Effector memory CD4-positive, alpha-beta T cell (primary cell): ENCODE measurements at places on chromosomes 1 and 21.

GRCh38 chr1:215095524-215095923 is 13.0 kb downstream of the KCNK2 start:
- no peak for DNase-seq
- no peaks in the 10 kb centered on the region for H3K4me1 ChIP-seq
- no peak overlapping the region for H3K27ac ChIP-seq
- no peaks in the 10 kb centered on the region for H3K36me3 ChIP-seq
- H3K27me3 ChIP-seq: no peaks in the 10 kb centered on the region

GRCh38 chr1:167564612-167565270 is 11.2 kb upstream of the CREG1 start:
- no peak overlapping the region for H3K27ac ChIP-seq
- no peaks in the 10 kb centered on the region for H3K27me3 ChIP-seq
- no peaks in the 10 kb centered on the region for H3K4me1 ChIP-seq
- no peak for DNase-seq

- no peak overlapping the region for H3K27ac ChIP-seq
- H3K27me3 ChIP-seq: no peaks in the 10 kb centered on the region
- no peaks in the 10 kb centered on the region for H3K4me1 ChIP-seq
- no peaks in the 10 kb centered on the region for H3K36me3 ChIP-seq
Measured at GRCh38 chr1:20070357-20070756, 363 bp downstream of the PLA2G5 start.

DNA sequence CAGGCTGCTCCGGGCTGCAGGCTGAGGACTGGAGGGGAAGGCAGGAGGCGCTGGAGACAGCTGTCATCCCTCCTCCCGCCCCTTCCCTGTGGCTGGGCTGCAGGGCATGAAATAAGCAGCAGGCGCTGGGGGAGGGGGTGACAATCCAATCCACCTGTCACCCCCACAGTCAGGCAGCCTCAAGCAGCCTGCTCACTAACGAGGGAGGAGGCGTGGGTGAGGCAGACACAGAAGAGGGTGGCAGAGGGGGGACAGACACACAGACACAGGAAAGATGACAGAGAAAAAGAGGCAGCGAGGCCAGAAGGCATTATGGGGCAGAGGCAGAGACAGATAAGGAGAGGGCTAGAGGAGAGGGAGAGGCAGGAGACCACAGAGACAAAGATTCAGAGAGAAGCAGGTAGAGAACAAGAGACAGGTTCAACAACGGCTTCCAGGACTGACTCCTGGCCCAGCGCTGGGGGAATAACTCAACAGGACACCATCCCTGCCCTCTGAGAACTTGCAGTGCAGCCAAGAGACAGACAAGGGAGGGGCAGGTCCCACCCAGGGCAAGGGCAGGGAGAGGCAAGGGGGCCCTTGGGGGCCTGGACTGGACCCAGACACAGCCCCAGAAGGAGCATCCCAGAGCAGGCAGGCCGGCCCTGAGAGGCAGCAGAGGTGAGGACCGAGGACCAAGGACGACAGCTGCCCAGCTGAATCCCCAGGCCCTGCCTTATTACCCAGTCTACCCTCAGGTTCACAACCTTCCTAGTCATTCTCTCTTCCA is 11.2 kb downstream of the MEF2D start:
- DNase-seq: peak; percentile 24
- peak overlapping the region; percentile 58 for H3K27ac ChIP-seq
- peaks cover 71% of the 10 kb centered on the region for H3K4me1 ChIP-seq
- no peaks in the 10 kb centered on the region for H3K27me3 ChIP-seq
- H3K36me3 ChIP-seq: no peaks in the 10 kb centered on the region

DNA sequence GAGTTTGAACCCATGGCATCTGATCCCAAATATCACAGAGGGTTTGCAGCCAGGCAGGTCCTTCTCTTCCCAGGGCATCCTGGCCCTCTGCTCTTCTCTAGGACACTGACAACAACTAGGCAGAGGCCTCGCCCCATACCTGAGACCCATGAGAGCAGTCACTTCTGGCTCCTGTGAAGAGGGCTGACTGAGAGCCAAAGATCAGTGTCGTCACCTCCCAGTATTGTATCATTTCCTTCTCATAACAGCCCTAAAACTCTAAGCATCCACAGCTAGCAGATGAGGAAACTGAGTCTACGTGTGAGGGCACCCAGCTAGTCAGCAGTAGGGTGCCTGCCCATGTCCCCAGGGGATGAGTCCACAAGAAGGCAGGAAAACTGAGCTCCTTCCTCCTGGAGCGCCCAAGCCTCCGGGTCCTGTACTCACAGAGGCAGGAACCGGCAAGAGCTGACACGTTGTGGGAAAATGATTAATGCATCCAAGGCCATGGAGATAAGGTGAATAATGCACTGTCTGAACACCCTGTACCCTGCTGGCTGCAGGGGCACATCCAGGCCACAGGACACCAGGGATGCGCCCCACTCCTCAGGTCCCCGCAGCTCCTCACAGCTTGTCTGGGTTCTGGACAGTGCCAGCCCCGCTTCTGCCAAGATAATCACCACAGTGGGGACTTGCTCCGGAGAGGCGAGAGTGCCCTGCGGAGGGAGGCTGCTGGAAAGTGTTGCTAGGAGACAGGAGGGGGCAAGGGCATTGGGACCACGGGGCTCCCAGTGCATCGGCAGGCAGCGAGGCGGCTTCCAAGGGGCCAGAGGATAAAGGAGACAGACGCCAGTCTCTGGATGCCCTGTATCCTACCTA is 340.0 kb downstream of the NPHP4 start:
- H3K4me1 ChIP-seq: no peaks in the 10 kb centered on the region
- H3K36me3 ChIP-seq: no peaks in the 10 kb centered on the region
- DNase-seq: no peak
- H3K27me3 ChIP-seq: no peaks in the 10 kb centered on the region
- no peak overlapping the region for H3K4me3 ChIP-seq

- H3K4me3 ChIP-seq: no peak overlapping the region
- H3K27me3 ChIP-seq: no peaks in the 10 kb centered on the region
- H3K4me1 ChIP-seq: no peaks in the 10 kb centered on the region
- no peak for DNase-seq
Measured at GRCh38 chr1:238892612-238893011, 493.8 kb upstream of the CHRM3 start.

DNA sequence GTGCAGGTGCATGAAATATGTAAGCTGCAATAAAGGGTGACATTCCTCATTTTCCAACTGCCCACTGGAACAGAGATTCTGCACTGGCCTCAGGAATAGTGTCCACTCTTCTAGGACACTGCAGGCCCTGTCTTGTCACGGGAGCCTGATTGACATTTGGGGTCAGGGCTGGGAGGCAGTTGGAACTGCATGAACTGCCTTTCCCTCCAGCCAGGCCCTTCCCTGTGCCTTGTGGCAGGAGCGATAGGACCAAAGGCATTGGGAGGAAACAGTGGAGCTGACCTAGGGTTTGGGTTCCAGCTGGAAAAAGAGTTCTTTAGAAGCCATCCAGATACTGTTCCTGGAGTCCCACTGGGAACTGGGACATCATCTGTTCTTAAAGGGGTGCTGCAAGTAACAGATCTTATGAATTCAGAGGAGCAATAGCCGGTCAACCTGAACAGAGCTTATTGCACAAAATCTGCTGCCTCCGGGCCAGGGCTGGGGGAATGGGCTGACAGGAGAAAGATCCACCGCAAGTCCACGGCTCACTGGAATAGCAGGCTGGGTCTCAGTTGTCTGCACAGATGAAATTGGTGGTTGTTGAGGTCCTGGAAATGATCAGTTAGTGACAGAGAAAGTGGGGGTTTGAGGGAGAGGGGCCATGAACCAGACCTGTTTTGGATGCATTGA is 451.7 kb downstream of the CAMTA1 start:
- H3K27ac ChIP-seq: no peak overlapping the region
- H3K4me1 ChIP-seq: no peaks in the 10 kb centered on the region
- DNase-seq: no peak
- no peak overlapping the region for H3K4me3 ChIP-seq
- H3K27me3 ChIP-seq: no peaks in the 10 kb centered on the region
- no peaks in the 10 kb centered on the region for H3K36me3 ChIP-seq

DNA sequence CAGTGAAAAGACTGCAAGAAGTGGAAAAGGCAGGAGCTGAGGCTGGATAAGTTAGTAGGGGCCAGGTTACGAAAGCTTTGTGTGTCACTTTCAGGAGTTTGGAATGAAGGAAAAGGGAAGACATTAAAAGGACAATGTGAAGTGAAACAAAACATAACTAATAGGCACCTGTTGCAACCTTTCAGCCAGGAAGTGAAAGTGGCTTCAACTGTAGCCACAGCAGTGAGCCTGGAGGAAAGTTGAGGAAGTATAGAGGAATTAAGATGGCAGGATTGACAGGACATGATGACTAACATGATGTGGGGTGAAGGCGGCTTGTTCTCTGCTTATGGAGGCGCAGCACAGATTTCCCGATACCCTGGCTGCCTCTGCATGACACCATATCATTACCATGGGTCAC is 68.9 kb downstream of the C4BPA start:
- no peak overlapping the region for H3K27ac ChIP-seq
- DNase-seq: no peak
- H3K4me3 ChIP-seq: no peak overlapping the region
- H3K36me3 ChIP-seq: no peaks in the 10 kb centered on the region
- H3K4me1 ChIP-seq: no peaks in the 10 kb centered on the region

DNA sequence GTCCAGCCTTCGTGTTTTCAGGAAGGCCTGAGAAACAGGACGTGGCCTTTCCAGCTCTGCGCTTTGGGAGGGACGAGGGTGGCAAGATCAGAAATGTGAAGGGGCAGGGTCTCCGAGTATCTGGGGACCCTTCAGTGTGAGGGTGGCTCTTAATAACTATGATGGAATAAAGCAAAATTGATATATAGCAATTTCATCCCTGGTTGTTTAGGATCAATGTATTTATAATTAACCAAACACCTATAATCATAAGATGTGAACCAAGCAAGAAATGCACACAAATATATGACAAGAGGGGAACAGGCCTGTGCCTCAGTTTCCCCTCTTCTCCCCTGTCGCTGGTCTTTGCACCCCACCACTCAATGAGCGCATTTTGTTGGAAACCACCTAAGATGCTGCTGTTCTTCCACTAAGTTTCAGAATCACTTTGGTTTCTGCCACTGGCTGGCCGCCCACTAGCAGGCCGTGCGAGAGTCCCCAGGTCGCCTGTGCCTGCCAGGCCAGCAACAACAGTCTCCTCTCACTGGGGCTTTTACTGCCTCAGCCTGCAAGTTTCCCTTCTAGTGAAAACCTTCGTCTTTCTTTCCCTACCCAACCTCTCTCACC is 36.6 kb downstream of the UBASH3A start:
- no peaks in the 10 kb centered on the region for H3K27me3 ChIP-seq
- no peak overlapping the region for H3K4me3 ChIP-seq
- H3K4me1 ChIP-seq: no peaks in the 10 kb centered on the region
- peak overlapping the region; percentile 38 for H3K27ac ChIP-seq
- peaks cover 82% of the 10 kb centered on the region for H3K36me3 ChIP-seq
- DNase-seq: no peak

- no peaks in the 10 kb centered on the region for H3K36me3 ChIP-seq
- H3K4me1 ChIP-seq: no peaks in the 10 kb centered on the region
- DNase-seq: no peak
- no peaks in the 10 kb centered on the region for H3K27me3 ChIP-seq
- no peak overlapping the region for H3K4me3 ChIP-seq
- no peak overlapping the region for H3K27ac ChIP-seq
Measured at GRCh38 chr1:37394574-37395464, 79.6 kb upstream of the ZC3H12A start.

GRCh38 chr1:112985123-112985522 is 29.1 kb upstream of the SLC16A1 start:
- H3K36me3 ChIP-seq: no peaks in the 10 kb centered on the region
- DNase-seq: no peak
- no peak overlapping the region for H3K4me3 ChIP-seq
- H3K27me3 ChIP-seq: no peaks in the 10 kb centered on the region

DNA sequence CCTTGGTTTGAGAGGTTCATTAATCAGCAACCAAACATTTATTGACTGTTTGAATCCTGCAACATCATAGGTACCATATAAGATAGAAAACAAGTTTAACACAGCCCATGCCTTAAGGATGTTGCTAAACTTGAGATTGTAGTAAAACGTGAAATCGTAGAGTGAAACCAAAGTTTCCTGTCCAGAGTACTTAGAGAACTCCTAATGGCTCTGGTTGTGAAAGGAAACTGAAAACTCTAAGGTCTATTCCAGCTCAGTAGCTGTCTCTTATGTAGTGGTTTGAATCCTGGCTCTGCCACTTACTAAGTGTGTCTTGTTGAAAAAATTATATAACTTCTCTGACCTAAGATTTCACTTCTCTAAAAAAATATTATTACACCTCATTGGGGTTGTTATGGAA is 310.9 kb downstream of the NTNG1 start:
- H3K27ac ChIP-seq: no peak overlapping the region
- H3K4me3 ChIP-seq: no peak overlapping the region
- no peaks in the 10 kb centered on the region for H3K27me3 ChIP-seq
- no peaks in the 10 kb centered on the region for H3K4me1 ChIP-seq
- H3K36me3 ChIP-seq: no peaks in the 10 kb centered on the region

- H3K4me3 ChIP-seq: no peak overlapping the region
- H3K4me1 ChIP-seq: no peaks in the 10 kb centered on the region
- no peak for DNase-seq
- no peaks in the 10 kb centered on the region for H3K27me3 ChIP-seq
- no peak overlapping the region for H3K27ac ChIP-seq
- H3K36me3 ChIP-seq: no peaks in the 10 kb centered on the region
Measured at GRCh38 chr1:183837062-183837461, 32.1 kb downstream of the RGL1 start.

DNA sequence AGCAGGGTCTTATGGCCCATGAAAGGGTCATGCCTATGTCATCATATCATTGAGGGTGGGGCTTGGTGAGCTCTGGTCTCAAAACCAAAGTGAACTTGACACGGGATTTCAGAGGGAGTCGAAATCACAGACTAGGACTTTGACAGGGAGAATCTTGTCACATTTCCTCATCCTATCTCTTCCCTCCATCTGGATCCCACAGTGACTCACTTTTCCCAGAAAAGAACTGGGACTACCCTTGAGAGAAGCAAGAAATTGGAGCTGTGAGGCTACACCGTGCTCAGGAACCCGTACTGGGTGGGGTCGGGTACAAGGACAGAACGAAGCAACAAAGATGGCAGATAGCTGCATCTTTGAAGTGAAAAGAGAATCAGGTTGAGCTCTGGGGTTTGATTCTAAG is 69.5 kb downstream of the ZSCAN20 start:
- no peaks in the 10 kb centered on the region for H3K4me1 ChIP-seq
- H3K27ac ChIP-seq: no peak overlapping the region
- no peaks in the 10 kb centered on the region for H3K27me3 ChIP-seq
- no peak for DNase-seq

DNA sequence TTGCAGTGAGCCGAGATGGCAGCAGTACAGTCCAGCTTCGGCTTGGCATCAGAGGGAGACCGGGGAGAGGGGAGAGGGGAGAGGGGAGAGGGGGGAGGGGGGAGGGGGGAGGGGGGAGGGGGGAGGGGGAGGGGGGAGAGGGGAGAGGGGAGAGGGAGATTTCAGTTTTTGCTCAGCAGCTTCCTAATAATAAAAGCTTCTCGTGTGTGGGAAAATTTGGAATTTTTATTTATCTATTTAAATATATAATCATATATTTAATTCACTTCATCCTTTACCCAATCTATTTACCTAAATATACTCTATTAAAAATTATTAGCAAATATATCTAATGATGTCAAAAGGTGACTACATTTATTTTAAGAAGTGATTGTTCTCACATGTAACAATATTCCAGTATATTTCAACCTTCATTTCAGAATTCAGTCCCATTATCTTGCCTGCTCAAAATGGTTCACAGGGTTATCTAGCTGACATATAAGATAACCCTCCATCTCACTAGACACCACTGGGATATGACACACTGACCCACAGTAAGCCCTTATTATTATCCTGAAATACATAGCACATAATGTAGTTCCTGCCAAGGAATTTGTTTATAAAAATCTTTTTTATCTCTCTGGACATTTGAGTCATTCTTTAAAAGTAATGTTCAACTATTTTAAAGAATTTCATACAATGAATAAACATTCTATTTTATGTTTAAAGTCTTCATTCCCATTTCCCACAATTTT is 105.9 kb downstream of the GPATCH2 start:
- H3K27ac ChIP-seq: no peak overlapping the region
- no peak overlapping the region for H3K4me3 ChIP-seq
- H3K27me3 ChIP-seq: no peaks in the 10 kb centered on the region
- no peak for DNase-seq
